Hematopoietic multipotent progenitor cell treated with erythropoietin and hydrocortisone succinate and interleukin-3 and kit ligand, for 15 days (in vitro differentiated cells): ENCODE measurements at places on chromosomes 4 and X.

DNA sequence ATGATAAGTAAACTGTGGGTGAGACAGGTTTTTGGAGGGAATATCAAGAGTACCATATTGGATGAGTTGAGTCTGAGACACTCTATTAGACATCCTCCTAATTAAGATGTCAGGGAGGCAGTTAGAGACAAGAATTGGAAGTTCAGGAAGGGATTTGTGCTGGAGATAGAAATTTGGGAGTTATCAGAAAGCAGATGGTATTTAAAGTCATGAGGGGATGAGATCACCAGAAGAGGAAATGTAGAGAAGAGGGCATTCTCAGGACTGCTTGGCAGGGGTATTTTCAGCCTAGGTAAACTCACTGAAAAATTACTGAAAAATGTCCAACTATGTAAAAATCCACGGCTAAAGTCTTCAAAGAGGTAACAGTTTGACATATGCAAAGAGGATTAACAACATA, 161.6 kb upstream of the PGRMC2 start:
- DNase-seq: no peak

DNA sequence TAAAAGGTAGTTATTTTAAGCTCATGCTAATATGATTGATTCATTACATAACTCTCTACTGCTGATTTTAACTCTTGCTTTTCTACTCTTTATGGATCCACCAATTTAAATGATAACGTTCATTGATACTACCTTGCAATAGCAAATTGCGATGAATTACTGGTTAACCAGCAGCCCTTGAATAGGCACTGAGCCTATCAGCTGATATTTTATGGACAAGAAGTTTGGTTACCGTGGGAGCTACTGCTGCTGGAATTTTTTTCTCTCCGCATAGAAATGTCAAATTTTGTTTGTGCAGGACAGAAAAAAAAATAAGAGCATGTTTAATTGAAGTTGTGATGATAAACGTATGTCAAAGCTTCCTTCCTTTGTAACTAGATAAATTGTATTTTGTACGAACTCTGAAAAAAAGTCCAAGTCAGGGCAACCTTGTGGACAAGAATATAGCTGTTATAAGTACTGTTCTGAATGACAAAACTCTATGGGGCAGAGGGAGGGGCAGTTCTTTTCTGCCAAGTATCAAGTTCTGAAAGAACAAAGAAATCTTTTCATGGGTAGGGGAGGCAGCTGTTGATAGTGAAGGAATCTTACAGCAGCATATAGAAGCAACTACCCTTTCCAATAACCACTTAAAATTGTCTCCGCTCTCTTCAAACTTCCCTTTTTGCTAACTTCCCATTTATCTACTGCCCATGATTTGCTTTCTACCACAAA, 434.9 kb upstream of the PABPC4L start:
- DNase-seq: no peak

DNA sequence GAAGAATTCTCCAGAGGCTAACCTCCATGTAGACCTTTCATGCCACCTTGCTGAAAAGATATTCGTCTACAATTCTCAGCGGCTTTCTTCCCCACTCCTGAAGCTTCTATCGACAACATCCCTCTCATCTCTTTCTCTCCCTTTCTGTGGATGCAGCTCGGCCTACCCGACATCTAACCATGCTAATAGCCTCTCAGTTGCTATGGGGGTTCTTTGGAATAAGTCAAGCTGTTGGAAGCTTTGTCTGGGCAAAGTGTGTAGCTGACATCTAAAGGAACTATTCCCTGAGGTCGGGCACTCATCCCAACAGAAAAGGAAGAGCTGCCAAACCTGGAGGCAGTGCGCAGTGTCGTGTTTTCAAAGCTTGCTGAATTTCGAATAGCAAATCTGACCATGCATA, 192.1 kb downstream of the RBMX2 start:
- DNase-seq: no peak

GRCh38 chr4:3030566-3031356, 43.6 kb downstream of the HTT-AS start:
- DNase-seq: no peak

DNA sequence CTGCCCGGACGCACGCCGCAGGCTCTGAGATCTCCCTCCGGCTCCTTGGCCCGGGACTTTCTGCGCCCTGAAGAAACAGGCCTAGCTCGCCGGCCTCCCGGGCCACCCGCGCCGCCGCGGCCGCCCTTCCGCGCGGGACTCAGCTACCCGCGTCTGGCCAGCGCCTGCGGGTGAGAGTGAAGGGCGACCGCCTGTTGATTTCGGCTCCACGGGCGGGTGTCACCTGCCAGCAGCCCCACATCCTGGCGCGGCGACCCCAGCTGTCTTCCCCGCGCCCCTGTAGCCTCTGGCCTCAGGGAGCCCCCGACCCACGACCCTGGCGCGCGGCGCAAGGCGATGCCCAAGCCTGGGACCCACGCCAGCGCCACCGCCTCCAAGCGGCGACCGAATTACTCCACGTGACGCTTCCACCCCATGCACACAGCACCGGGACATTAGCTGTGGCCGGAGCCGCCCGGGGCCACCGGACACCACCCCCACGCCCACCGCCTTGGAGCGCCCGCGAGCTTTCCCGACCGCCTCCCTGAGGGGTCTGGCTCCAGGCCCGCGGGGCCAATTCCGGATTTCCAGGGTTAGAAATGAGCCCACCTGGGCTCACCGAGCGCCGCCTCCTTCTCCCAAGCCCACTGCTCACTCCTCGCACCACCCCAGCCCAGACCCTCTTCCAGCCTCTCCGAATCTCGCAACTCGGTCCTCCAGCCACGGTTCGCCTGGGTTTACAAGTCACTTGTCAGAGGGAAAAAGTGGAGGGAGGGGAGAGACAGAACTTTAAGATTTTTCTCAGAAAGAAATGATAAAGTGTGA, 10.2 kb downstream of the ARX start:
- no peak for DNase-seq

- no peak for DNase-seq
These were observed 31.9 kb downstream of the CDKL2 start for GRCh38 chr4:75598390-75598789.
